ENCODE measurements at places on chromosomes 12 and 14. TPM values are rescaled to one million over a fixed set of nuclear protein-coding genes. Genes with fewer than 3 reads are reported as not detected.
A peak's percentile ranks its signal among the peaks of the same experiment; 100 is the strongest.

The CLEC4C gene
- not detected for total RNA-seq

DNA sequence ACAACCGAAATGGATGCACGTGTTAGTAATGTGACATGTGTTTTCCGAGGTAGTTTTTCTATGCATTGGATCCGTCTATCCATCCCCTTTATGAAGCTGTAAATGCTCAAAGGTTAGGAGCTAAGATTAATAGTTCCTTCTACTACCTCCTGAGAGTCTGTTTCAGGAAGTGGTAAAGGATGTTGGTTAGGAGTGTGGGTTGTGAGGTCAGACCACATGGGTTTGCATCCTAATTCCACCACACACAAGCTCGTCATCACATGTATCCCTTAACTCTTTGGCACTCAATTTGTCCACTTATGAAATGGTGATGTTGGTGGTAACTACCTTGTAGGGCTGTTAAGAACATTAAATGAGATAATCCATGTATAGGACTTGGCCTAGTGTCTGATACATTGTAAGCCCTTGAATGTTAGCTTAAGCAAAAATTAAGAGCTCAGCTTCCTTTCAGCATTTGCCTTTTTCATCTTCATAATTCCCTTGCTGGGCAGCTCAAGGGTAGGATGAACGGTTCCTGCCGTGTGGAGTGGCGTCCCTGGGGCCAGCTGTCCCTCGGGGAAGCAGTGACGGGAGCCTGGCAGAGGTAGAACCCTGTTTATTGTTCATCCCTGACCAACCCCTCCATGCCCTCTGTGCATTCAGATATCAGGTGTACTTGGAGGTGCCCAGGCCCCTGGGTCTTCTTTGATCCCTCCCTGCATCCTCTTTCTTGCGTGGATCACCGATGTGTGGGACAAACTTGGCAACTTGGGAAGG lies 52.3 kb downstream of the TSPAN9 start:
- H3K27ac ChIP-seq, result no peak overlapping the region
- peaks cover 45% of the 10 kb centered on the region for H3K27me3 ChIP-seq
- no peaks in the 10 kb centered on the region for H3K36me3 ChIP-seq
- H3K4me1 ChIP-seq, result peaks cover 18% of the 10 kb centered on the region

DNA sequence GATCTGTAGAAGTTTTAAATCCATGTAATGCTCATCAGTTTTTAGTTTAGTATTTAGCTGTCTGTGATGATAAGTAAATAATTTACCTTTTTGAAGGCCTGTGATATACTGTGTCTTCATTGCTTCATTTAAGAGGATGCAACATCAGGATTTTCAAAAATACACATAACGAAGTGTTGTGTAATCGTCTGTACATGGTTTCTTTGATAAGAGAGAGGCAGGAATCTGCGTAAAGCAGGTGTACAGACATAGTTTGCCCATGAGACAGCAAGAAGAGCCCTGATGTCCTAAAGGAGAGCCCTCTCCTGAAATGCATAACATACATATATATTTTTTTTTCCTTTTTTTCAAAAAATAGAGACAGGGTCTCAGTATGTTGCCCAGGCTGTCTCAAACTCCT lies 44.8 kb downstream of the RASSF3 start:
- peaks cover 78% of the 10 kb centered on the region for H3K4me1 ChIP-seq
- peak overlapping the region; percentile 44 for H3K27ac ChIP-seq
- no peak overlapping the region for H3K4me3 ChIP-seq
- peaks cover 7% of the 10 kb centered on the region for H3K36me3 ChIP-seq
- no peak for DNase-seq
- H3K27me3 ChIP-seq, result no peaks in the 10 kb centered on the region

GRCh38 chr14:35401422-35402265 lies 2.9 kb downstream of the NFKBIA start:
- H3K4me3 ChIP-seq, result peak overlapping the region; percentile 98
- peaks cover 53% of the 10 kb centered on the region for H3K4me1 ChIP-seq
- DNase-seq, result no peak
- H3K27me3 ChIP-seq, result no peaks in the 10 kb centered on the region
- H3K27ac ChIP-seq, result peak overlapping the region; percentile 99

The CLEC7A gene
- not detected for total RNA-seq

GRCh38 chr12:72365151-72365550 lies 93.0 kb downstream of the TRHDE start:
- H3K27me3 ChIP-seq, result no peaks in the 10 kb centered on the region
- DNase-seq, result no peak
- no peaks in the 10 kb centered on the region for H3K36me3 ChIP-seq
- H3K27ac ChIP-seq, result no peak overlapping the region
- no peak overlapping the region for H3K4me3 ChIP-seq
- no peaks in the 10 kb centered on the region for H3K4me1 ChIP-seq

DNA sequence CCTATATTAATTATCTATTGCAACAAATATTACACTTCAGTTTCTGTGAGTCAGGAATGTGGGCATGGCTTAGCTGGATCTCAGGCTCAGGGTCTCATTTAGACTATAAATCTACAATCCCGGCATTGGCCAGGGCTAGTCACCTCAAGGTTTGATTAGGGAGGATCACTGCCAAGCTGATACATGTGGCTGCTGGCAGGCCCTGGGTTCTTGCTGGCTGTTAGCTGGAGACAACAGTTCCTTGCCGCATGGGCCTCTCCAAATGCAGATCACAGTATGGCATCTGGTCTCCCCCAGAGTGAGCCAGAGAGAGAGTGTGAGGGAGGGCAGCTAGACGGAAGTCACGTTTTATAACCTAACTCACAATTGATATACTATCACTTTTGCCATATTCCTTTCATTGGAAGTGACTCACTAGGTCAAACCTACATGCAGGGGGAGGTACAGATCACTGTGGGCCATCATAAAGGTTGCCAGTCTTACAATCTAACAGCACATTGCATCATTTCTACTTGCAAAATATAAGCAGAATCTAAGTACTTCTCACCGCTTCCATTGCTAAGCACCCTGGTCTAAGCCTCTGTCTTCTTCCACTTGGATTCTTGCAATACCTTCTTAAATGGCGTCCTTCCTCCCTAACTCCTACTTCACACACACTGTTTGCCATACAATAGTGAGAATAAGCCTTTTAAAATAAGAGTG lies 174.0 kb upstream of the ARHGAP5 start:
- no peaks in the 10 kb centered on the region for H3K27me3 ChIP-seq
- no peaks in the 10 kb centered on the region for H3K36me3 ChIP-seq
- H3K4me3 ChIP-seq, result no peak overlapping the region
- no peak for DNase-seq
- no peaks in the 10 kb centered on the region for H3K4me1 ChIP-seq

- DNase-seq, result no peak
- peaks cover 3% of the 10 kb centered on the region for H3K27me3 ChIP-seq
- no peak overlapping the region for H3K4me3 ChIP-seq
- H3K4me1 ChIP-seq, result peaks cover 47% of the 10 kb centered on the region
Measured at GRCh38 chr12:9947674-9948073, 15.5 kb upstream of the CLEC2A start.

The ENDOU gene
- not detected for total RNA-seq

DNA sequence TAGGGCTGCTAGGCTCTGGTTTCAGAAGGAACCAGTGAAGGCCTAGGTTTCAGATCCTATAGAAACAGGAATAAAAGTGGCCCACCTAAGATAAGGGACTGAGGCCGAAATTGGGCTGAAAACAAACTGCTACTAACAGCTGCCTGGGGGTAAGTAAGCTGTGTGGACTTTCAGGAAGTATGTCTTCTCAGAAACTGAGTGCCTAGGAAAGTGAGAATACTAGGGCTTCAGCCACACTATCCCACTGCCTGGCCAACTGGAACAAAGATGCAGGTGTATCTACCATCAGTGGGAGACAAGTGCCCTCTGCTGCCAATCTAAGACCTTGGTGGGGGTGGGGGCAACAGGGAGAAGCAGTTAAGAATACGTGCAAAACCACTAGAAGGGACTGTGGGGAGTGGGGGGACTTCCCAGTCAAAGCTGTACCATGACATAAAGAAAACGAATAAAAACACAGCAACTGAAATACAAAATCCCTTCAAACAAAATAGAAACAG lies 82.5 kb downstream of the MED13L start:
- H3K4me3 ChIP-seq, result no peak overlapping the region
- peak overlapping the region; percentile 4 for H3K27ac ChIP-seq
- peak; percentile 77 for DNase-seq
- H3K4me1 ChIP-seq, result peaks cover 57% of the 10 kb centered on the region
- no peaks in the 10 kb centered on the region for H3K27me3 ChIP-seq
- peaks cover 1% of the 10 kb centered on the region for H3K36me3 ChIP-seq

GRCh38 chr14:77707355-77707723 lies 484 bp downstream of the ALKBH1 start:
- H3K27me3 ChIP-seq, result no peaks in the 10 kb centered on the region
- peaks cover 41% of the 10 kb centered on the region for H3K4me1 ChIP-seq
- H3K36me3 ChIP-seq, result peaks cover 30% of the 10 kb centered on the region

DNA sequence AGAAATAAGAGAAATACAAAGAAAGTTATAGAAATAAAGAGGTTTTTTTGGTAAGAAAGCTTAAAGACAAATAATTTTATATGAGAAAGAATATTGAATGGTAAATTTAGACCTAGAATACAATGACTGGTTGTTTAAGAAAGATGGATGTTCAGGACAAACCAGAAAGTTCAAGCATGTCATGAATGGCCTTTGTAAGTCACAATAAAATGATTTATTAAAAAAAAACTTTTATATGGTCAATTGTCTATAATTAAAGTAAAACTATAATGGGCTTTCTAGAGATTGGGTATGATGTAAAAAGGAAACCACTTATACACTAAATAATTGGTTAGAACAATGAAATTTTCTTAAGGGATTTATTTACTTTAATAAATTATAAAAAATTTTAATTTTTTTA lies 19.8 kb upstream of the CAPRIN2 start:
- H3K27ac ChIP-seq, result no peak overlapping the region
- H3K4me3 ChIP-seq, result no peak overlapping the region
- no peaks in the 10 kb centered on the region for H3K4me1 ChIP-seq
- H3K36me3 ChIP-seq, result no peaks in the 10 kb centered on the region
- peaks cover 6% of the 10 kb centered on the region for H3K27me3 ChIP-seq

The GLI1 gene
- 0.07 TPM for total RNA-seq

DNA sequence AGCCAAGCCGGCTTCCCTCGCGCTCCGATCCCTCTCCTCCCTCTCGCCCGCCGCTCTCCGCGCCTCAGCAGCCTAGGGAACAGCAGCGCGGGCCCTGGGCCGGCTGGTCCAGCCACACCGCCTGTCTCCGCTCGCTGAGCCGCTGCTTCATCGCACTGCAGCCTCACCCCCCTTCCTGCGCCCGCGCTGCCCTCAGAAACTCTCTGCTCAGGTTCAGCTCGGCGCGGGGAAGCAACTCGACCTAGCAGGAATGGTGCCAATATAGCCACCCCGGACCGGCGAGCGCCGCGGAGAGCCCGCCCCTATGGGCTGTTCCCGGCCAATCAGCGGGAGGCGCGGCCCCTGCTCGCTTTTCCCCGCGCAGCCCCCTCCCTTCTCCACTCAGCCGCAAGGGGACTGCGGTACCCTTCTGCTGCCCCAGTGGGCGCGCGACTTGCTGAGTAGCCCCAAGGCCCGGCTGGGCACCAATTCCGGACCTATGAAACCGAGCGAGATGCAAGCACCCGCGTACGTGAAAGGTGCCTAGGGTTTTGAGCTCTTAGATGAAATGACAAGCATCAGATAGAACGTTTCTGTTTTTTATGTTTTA lies at the start of gene ADAMTS20:
Gene ADAMTS20 (minus strand): TSS at position 233 of the 589 bp plus-strand sequence. CDS start 282 bp downstream, outside the sequence.
- H3K36me3 ChIP-seq, result no peaks in the 10 kb centered on the region
- no peak within 1 kb of the TSS for H3K4me3 ChIP-seq
- peaks cover 28% of the 10 kb centered on the region for H3K27me3 ChIP-seq
- H3K27ac ChIP-seq, result no peak within 1 kb of the TSS
- no peaks in the 10 kb centered on the region for H3K4me1 ChIP-seq

DNA sequence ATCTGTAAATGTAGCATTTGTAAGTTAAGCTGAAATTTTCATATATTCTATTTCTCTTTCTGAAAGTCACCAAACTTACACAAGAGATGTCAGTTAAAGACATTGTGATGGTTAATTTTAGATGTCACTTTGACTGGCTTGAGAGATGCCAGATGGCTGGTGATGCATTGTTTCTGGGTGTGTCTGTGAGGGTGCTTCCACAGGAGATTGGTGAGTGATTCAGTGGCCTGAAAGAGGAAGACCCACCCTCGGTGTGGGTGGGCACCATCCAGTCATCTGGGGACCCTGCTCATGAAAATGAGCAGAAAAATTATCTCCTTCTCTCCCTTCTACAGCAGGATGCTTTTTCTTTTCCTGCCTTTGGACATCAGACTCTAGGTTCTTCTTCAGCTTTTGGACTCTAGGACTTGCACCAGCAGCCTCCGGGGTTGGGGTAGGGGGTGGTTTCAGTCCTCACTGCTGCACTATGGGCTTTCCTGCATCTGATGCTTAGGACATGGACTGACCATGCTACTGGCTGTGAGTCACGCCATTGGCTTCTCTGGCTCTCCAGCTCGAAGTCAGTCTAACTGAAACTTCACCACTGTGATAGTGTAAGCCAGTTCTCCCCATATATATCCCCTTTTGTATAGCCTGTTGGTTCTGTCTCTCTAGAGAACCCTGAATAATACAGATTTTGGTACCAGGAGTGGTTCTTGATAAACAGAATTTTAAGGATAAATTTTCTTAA lies 20.9 kb downstream of the PDE6H start:
- no peaks in the 10 kb centered on the region for H3K27me3 ChIP-seq
- no peak overlapping the region for H3K4me3 ChIP-seq
- H3K27ac ChIP-seq, result no peak overlapping the region
- peaks cover 30% of the 10 kb centered on the region for H3K4me1 ChIP-seq

The RTN1 gene
- total RNA-seq, result not detected

- peaks cover 2% of the 10 kb centered on the region for H3K27me3 ChIP-seq
- no peak overlapping the region for H3K4me3 ChIP-seq
- H3K36me3 ChIP-seq, result no peaks in the 10 kb centered on the region
- no peak overlapping the region for H3K27ac ChIP-seq
Measured at GRCh38 chr12:70031046-70031445, 206.0 kb downstream of the MYRFL start.

DNA sequence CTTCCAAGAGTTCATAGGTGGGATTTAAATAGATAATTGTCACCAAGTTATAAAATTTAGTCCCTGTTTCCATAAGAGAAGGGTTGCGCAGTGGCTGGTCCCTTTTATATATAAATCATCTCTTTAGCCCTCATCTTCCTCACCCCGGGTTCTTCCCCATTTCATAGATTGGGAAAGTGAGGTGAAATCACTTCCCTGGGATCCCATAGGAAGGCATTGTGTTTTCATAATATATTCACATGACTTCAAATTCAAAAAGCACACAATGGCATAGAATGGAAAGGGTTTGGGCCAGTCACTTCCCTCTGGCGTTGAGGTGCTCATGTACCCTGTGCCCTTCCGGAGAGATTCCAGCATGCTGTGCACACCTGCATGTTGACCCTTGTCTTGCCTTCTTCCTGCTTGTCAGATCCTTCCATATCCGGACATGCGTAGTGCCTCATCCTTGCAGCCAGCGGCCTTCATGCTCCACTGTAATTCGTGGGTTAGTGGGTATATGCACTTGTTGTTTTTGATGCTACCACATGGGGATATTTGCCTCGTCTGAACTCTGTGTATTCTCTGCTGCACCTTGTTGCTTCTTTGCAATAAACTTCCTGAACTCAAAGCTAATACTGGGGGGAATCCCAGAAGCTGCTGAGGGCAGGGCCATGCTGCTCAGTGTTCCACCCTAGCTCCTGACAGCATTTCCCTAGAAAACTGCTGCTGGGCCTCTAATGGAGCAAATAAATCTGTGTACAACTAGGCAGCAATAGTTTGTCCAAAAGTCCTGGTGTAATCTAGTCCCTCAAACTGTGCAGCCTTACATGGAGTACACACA lies 59.6 kb downstream of the ANAPC7 start:
- no peak for DNase-seq
- H3K27me3 ChIP-seq, result no peaks in the 10 kb centered on the region
- H3K36me3 ChIP-seq, result peaks cover 75% of the 10 kb centered on the region
- H3K4me1 ChIP-seq, result peaks cover 8% of the 10 kb centered on the region
- H3K27ac ChIP-seq, result no peak overlapping the region

The SLC7A8 gene
- 1.7 TPM for total RNA-seq

GRCh38 chr12:9634177-9634803 lies 26.6 kb upstream of the KLRB1 start:
- DNase-seq, result peak; percentile 81
- H3K4me1 ChIP-seq, result peaks cover 60% of the 10 kb centered on the region
- H3K27ac ChIP-seq, result peak overlapping the region; percentile 66
- H3K27me3 ChIP-seq, result no peaks in the 10 kb centered on the region
- H3K4me3 ChIP-seq, result no peak overlapping the region
